ENCODE measurements at places on chromosomes 2 and 18. TPM values are rescaled to one million over a fixed set of nuclear protein-coding genes. Genes with fewer than 3 reads are reported as not detected.

GRCh38 chr2:48728840-48729239 is 26.7 kb downstream of the LHCGR start:
- no peak for DNase-seq
- peaks cover 2% of the 10 kb centered on the region for H3K4me1 ChIP-seq
- no peaks in the 10 kb centered on the region for H3K27me3 ChIP-seq
- H3K4me3 ChIP-seq, result no peak overlapping the region
- H3K36me3 ChIP-seq, result no peaks in the 10 kb centered on the region

- H3K4me3 ChIP-seq, result no peak overlapping the region
- H3K27ac ChIP-seq, result no peak overlapping the region
- H3K36me3 ChIP-seq, result no peaks in the 10 kb centered on the region
Measured at GRCh38 chr2:201194097-201194496, 11.2 kb downstream of the CASP10 start.

GRCh38 chr2:42714686-42715085 is 49.2 kb downstream of the OXER1 start:
- DNase-seq, result no peak
- H3K27ac ChIP-seq, result no peak overlapping the region
- no peaks in the 10 kb centered on the region for H3K36me3 ChIP-seq
- no peaks in the 10 kb centered on the region for H3K27me3 ChIP-seq
- H3K4me1 ChIP-seq, result no peaks in the 10 kb centered on the region

DNA sequence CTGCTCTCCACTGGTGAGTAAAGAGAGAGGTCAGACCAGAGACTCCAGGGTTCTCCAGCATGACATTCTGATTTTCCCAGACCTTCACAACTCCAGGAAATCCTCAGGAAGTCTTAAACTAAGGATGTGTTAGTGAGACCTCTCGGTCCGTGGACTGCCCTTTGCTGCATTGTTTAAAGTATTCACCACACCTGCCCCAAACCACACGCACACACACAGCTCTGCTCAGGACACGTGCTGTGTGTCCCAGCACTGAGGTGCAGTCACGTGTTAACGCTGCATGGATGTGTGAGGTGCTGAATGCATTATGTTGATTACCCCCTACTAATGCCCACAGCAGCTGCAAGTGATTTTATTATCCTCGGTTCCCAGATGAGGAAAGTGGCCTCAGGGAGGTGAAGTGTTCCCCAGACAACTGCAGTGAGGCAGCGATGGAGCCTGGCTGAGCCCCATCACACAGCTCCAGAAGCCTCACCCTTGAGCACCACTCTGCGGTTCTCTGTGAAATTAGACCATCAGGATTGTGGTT is 68.4 kb downstream of the TRAPPC12 start:
- no peaks in the 10 kb centered on the region for H3K27me3 ChIP-seq
- no peak overlapping the region for H3K27ac ChIP-seq
- H3K4me1 ChIP-seq, result no peaks in the 10 kb centered on the region

GRCh38 chr18:74459889-74460288 is 2.8 kb upstream of the DIPK1C start:
- no peak overlapping the region for H3K27ac ChIP-seq
- no peak overlapping the region for H3K4me3 ChIP-seq
- no peaks in the 10 kb centered on the region for H3K36me3 ChIP-seq
- H3K27me3 ChIP-seq, result no peaks in the 10 kb centered on the region
- DNase-seq, result no peak

GRCh38 chr18:59565957-59566356 is 131.3 kb downstream of the CCBE1 start:
- no peak for DNase-seq
- no peaks in the 10 kb centered on the region for H3K36me3 ChIP-seq
- no peak overlapping the region for H3K4me3 ChIP-seq
- no peak overlapping the region for H3K27ac ChIP-seq
- no peaks in the 10 kb centered on the region for H3K27me3 ChIP-seq
- H3K4me1 ChIP-seq, result no peaks in the 10 kb centered on the region

GRCh38 chr2:170101789-170102188 is 76.2 kb upstream of the MYO3B start:
- no peak for DNase-seq
- no peaks in the 10 kb centered on the region for H3K36me3 ChIP-seq
- no peaks in the 10 kb centered on the region for H3K4me1 ChIP-seq
- H3K27me3 ChIP-seq, result no peaks in the 10 kb centered on the region

ZBTB7C gene
- polyA plus RNA-seq, result 1.9 TPM

DNA sequence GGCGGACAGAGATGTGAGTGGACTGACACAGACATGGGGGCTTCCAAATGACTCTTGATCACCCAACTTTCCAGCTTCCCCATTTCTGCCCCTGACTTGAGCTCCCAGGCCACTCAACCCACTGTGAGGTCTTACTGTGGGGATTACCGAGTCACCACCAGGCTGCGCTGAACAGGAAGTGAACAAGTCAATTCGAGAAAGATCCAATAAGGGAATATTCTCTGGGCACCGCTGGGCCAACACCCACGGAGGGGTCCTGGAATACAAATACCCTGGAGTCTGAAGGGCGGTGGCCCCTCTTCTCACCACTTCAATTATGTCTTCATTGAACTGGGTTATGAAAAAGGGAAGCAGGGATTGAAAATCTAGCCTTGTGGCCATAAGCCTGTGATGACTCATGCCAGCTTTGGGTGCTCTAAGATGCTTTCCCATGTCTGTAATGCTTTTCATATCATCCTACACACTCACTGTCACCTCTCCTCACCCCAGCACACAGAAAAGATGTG is 37.7 kb downstream of the BCL11A start:
- DNase-seq, result no peak
- H3K4me3 ChIP-seq, result no peak overlapping the region
- no peaks in the 10 kb centered on the region for H3K27me3 ChIP-seq
- no peaks in the 10 kb centered on the region for H3K36me3 ChIP-seq
- no peak overlapping the region for H3K27ac ChIP-seq
- H3K4me1 ChIP-seq, result no peaks in the 10 kb centered on the region

- no peak overlapping the region for H3K27ac ChIP-seq
- no peaks in the 10 kb centered on the region for H3K36me3 ChIP-seq
- no peak overlapping the region for H3K4me3 ChIP-seq
- H3K27me3 ChIP-seq, result no peaks in the 10 kb centered on the region
- H3K4me1 ChIP-seq, result no peaks in the 10 kb centered on the region
- DNase-seq, result no peak
Measured at GRCh38 chr18:27501671-27502070, 316.6 kb upstream of the CHST9 start.

DNA sequence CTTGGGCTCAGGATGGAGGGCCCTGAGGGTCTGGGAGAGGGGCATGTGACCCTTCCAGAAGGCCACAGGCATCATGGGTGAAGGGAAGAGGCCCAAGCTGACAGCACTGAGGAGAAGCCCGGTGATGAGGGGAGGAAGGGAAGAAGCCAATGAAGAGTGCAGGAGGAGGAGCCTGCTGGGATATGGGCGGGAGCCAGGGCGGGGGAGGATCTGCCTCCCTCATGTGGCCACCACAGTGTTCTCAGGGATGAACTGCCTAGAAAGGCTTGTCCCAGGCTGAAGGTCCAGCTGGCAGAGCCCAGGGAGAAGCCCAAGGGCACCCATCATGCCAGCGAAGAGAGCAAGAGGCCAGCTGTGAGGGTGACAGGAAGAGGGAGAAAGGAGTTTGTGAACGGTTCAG is 24.6 kb upstream of the PLB1 start:
- no peak for DNase-seq
- no peaks in the 10 kb centered on the region for H3K36me3 ChIP-seq
- no peak overlapping the region for H3K27ac ChIP-seq
- no peaks in the 10 kb centered on the region for H3K4me1 ChIP-seq
- H3K27me3 ChIP-seq, result no peaks in the 10 kb centered on the region
- H3K4me3 ChIP-seq, result no peak overlapping the region

- H3K27ac ChIP-seq, result no peak overlapping the region
- peak; percentile 17 for DNase-seq
- H3K4me1 ChIP-seq, result no peaks in the 10 kb centered on the region
- no peak overlapping the region for H3K4me3 ChIP-seq
- no peaks in the 10 kb centered on the region for H3K36me3 ChIP-seq
Measured at GRCh38 chr2:120871016-120871635, 135.5 kb downstream of the GLI2 start.

DNA sequence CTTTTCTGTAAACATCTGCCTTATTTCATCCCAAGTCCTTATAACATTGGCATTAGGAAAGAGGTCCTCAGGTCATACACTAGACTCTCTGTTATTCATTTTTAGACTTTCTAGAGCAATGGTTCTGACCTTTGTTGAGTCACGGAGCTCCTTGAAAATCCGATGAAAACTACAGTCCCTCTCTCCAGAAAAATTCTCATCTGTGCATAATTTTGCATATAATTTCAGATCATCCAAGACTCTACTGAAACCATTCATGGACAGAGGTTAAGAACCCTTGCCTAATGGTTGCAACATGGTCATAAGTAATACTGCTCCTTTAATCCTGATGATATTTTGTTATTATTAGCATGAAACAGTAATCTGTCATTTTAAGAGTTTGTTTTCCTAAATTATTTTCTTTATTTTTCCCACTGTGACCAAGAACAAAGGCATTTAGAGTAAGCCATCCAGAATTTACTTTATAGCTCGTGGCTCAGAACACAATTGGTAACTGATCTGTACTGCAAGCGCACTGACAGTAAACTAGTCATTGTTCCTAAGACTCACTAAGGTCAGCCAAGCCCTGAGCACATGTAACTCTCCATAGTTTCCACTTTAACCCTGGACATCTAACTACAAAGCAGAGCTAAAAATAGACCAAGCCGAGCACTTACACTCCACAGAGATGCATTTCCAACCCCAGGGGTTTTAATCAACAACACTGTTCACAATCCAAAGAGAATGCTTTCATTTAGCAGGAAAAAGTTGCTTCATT is 8.4 kb downstream of the MYOM1 start:
- DNase-seq, result no peak
- H3K4me3 ChIP-seq, result no peak overlapping the region
- peaks cover 4% of the 10 kb centered on the region for H3K36me3 ChIP-seq
- peaks cover 6% of the 10 kb centered on the region for H3K4me1 ChIP-seq

DNA sequence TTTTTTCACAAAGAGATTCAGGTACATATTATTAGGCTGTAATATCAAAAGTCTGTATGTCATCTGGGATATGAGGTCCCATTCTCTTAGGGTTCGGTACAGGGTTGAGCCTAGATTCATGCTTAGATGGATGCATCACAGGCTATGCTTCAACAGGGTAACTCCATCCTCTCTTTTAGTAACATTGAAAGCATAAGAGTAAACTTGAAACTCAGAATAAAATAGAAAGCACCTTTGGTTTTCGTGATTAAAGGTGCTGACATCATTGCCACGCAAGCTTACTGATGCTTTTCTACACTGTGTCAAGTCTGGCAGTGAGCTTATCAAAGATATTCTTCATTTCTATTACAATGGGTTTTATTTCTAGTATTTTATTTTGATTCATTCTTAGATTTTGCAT is 419.1 kb upstream of the DSEL start:
- H3K27ac ChIP-seq, result no peak overlapping the region
- no peaks in the 10 kb centered on the region for H3K4me1 ChIP-seq
- H3K36me3 ChIP-seq, result no peaks in the 10 kb centered on the region
- no peak overlapping the region for H3K4me3 ChIP-seq
- no peaks in the 10 kb centered on the region for H3K27me3 ChIP-seq

DNA sequence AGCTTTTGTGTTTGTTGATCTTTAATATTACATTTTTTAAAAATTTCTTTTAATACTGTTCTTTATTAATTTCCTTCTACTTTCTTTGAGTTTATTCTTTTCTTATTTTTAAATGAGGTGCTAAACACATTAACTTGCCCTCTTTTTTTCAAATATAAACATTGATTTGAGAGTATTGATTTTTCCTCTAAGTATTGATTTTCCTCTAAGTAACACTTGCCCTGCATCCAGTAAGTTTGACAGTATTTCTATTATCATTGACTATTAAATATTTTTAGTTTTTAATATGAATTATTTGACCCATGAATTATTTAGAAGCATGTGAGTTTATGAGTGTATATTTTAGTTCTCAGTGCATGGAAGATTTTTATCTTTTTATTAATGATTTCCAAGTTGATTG is 337.0 kb upstream of the RAB12 start:
- no peak overlapping the region for H3K4me3 ChIP-seq
- no peaks in the 10 kb centered on the region for H3K4me1 ChIP-seq
- H3K36me3 ChIP-seq, result no peaks in the 10 kb centered on the region
- H3K27ac ChIP-seq, result no peak overlapping the region
- no peak for DNase-seq

DNA sequence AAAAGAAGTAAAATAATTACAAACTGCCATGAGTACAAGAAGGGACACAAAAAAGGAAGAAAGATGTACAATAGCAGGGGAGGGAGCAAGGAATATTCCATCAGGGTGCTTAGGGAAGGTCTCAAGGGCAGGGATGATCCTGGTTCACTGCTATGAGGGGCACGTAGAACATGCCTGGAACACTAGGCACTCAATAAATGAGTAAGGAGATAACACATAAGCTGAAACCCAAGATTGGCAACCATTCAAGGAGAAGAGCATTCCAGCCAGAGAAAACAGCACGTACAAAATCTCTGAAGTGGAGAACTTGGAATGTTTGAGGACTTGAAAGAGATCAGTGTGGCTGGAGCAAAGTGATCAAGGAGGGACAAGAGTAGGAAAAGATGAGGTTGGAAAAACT is 103.2 kb downstream of the FAM161A start:
- no peaks in the 10 kb centered on the region for H3K4me1 ChIP-seq
- no peaks in the 10 kb centered on the region for H3K27me3 ChIP-seq
- no peak overlapping the region for H3K27ac ChIP-seq
- no peak for DNase-seq
- no peak overlapping the region for H3K4me3 ChIP-seq

DNA sequence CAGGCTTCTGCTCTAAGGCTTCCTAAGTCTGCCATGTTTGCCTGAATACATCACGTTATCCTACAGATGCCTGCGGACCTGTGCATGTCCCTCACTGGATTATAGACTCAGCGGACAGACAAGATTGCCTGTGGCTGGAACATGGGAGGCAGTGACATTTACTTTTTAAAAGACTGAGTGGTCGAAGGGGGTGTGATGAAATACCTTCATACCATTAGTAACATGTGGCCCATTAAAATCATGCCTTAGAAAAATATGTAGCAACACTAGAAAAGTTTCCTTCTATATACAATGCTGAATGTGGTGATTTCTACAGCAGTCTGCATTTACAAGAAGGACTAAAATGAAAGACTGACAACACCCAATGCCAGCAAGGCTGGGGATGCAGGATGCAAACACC is 154.4 kb downstream of the ASB1 start:
- DNase-seq, result no peak
- H3K4me3 ChIP-seq, result no peak overlapping the region
- H3K27me3 ChIP-seq, result no peaks in the 10 kb centered on the region
- H3K36me3 ChIP-seq, result no peaks in the 10 kb centered on the region
